Ascending aorta (tissue), 2 donors: ENCODE measurements at places on chromosomes 6 and 20.
A peak's percentile ranks its signal among the peaks of the same experiment; 100 is the strongest.

DNA sequence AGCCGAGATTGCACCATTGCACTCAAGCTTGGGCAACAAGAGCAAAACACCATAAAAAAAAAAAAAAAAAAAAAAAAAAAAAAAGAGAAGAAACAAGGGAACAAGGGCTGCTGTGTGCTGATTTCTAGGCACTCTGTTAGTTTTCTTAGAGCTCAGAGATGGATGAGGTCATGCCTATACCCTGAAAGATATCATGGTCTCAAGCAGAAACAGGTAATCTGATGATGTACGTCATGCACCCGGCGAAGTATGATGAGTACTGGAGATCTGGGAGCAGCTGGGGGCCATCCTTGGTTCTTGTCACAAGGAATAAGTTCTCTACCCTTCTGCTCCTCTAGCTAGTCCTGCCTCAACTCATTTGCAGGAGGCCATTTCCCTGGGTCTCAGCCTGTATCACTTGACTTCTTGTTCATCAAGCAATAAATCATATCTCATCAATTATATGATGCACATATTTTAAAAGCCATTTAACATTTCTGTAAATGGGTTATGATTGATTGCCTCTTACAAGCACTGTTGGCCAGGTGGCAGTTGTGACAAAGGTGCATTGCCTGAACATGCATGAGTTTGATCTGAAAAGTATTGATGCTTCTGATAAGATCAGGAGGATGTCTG is 517.2 kb downstream of the DHX35 start:
- DNase-seq, result no peak

DNA sequence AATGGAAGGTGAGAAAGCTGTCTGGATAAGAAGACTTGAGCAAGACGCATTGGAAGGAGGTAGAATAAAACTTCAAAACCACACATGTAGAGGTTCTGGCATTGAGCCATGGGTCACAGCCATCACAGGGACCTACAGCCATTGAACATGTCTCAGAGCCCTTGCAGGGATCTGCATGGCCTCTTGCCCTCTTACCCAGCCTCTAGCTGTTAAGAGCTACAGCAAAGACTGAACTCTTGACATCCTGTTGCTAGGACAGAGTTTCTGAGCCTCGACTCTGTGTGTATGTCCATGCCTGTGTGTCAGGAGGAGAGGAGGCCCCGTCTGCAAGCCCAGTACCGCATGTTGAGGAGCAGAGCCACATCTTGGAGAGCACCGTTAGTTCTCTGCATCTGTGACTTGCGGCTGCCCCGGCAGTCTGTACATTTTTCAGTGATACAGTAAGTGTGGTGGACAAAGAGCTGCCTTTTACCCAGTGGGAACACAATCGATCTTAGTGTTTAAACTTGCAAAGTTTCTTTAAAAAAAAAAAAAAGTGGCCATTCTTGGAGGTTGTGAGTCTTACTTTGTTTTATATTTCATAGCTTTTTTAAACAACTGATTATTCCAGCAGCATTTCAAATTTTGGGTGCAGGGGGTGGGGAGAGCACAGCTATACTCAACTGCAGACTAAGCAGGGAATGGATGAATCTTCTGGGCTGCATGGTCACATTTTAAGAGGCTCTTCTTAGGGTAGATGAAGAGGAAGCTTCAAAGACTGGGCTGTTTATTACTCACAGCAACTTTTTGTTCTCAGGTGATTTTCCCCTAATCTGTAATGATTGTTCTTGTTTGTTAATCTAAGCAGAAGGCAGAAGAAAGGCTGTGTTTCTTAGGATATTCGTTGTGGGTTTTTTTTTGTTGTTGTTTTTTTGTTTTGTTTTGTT is 88.5 kb downstream of the TBC1D7 start:
- DNase-seq, result no peak

GRCh38 chr6:100220543-100220942 is 226.5 kb upstream of the MCHR2 start:
- DNase-seq, result no peak

GRCh38 chr6:48766349-48766748 is 655.4 kb upstream of the PTCHD4 start:
- no peak for DNase-seq

DNA sequence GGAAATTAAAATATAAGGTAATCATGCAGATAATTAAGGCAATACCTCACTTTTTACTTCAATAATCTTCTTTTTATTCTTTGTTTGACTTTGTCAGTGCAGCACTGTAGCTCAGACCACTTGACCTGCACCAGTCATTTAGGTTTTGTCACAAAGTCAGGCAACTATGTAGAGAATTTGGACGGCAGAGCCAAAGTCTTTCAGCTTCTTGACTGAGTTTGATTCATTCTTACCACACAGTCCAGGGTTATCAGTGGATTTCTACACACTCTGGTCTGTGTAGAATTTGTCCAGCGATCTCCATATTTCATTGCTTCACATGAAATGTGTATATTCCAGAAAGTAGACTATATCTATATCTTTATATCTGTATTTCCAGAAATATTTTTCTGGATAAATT is 107.3 kb downstream of the TFAP2B start:
- no peak for DNase-seq

GRCh38 chr20:7123457-7123856 is 356.0 kb downstream of the BMP2 start:
- no peak for DNase-seq

DNA sequence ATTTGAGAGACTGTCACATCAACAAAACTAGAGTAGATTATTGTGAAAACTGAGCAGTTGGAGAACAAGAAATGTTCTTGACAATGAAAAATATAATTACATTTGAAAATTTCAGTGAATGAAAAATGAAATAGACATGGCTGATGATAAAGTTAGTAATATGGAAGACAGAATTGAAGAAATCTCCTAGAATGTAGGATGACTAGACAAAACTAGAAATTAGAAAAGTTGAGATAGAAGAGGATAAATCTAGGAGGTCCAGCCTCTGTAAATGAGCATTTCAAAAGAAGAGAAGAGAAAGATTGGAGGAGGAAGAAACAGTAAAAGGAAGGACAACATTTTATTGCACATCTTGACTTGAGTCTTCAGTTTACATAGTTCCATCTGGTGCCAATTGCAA is 178.7 kb downstream of the NFATC2 start:
- DNase-seq, result no peak

DNA sequence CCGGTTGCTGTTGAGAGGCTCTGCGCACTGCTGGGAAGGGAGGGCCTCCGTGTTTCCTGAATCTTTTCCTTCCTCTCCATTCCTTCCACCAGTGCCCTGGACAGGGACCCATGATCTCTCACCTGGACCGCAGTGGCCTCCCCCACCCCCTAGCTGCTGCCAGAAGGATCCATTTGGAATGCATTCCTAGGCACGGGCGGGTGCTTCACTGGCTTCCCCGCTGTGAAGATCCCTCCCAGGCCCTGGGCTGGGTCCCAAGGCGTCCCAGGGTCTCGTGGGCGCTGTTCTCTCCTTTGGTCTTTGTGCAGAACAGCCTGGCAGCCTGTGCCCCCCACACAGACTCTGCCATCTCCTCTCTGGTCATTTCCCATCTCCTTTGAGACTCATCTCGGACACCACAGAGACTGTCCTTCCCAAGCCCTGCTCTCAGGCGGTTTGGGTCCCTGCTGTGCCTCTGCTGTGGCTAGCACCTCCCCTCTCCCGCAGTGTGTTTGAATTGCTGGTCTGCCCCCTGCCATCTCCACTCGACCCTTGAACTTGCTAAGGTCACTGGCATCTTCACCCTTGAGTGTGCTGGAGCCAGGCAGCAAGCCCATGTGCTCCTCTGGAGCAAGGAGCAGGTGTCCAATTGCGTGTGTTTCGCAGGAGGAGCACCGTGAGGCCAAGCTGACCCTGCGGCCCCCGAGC is 59.0 kb downstream of the TCP11 start:
- peak; percentile 47 for DNase-seq

- no peak for DNase-seq
Measured at GRCh38 chr6:139882234-139882633, 507.8 kb upstream of the CITED2 start.

- no peak for DNase-seq
Measured at GRCh38 chr6:113881478-113881980, 24.4 kb downstream of the MARCKS start.

DNA sequence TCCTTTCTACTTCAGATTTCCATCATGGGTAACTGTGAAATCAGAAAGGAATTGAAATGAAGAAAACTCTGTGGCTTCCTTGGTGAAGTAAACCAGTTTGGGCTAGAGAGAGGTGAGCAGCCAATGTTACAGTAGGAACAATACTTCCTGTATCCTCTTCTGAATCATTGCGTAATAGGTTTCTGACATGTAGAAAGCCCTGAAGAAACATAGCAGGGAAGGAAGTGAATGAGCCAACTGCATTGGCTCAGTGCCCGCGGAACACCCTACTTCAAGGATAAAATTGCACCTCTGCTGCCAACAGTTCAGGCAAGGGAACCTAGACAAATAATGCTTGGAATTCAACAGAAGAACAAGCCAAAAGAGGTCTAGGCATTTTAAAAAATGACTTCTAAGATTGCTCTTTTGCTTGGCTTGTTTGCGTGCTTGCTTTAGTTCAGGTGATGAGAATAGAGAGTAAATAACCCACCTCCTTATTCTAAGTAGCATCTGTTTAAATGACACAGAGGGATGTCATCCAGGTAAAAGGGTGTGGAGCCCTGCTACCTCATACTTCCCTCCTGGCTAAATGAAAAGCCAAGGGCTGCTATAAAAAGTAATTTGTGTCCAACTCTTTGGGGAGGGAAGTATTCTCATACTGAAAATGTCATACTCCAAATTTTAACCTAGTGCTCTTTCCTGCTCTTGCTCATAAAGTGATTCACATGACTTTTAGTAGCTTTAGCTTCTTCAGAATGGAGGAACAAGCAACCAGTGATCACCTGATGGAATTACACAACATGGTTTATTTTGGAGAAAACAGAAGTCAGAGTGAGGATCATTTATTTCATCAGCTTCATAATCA is 30.0 kb upstream of the AKIRIN2 start:
- peak; percentile 55 for DNase-seq

DNA sequence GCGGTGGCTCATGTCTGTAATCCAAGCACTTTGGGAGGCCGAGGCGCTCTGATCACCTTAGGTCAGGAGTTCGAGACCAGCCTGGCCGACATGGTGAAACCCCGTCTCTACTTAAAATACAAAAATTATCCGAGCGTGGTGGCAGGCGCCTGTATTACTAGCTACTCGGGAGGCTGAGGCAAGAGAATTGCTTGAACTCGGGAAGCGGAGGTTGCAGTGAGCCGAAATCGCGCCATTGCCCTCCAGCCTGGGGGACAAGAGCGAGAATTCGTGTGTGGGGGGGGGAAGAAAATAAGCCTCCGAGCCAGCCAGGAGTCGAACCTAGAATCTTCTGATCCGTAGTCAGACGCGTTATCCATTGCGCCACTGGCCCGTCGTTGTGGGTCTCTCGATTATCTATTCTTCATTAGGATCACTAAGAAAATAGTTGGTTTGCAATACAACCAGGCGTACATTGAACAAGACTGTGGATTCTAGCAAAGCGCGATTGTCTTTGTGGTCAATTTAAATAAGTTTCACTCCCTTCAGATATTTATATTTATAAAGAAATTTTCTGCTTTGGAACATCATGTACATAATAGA is 33.9 kb upstream of the PRSS16 start:
- no peak for DNase-seq

- DNase-seq, result no peak
Measured at GRCh38 chr20:9300080-9300479, 214.3 kb upstream of the LAMP5 start.

DNA sequence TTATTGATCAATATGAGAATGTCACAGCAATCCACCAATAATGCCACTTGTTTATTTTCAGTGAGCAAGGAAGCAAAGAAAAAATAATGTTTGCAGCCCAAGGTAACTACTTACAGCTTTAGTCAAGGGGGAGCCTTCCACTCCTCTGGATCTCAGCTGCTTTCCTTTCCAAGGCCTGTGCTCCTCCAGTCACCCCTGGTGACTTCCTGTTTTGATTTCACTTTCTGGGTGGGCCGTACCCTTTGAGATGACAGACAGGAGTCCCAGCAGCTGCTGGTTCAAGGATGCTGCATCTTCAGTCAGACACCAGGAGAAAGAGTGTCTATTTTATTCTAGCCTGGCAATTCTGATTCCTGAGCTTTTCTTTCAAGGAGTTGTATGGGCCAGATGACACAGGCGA is 5.6 kb upstream of the VNN2 start:
- DNase-seq, result no peak
